Stimulated activated CD8-positive, alpha-beta memory T cell treated with anti-CD3 and anti-CD28 coated beads, Interleukin-4, amount 100 ng/mL, for 4 hours (primary cell): ENCODE measurements at places on chromosomes 4 and X.
A peak's percentile ranks its signal among the peaks of the same experiment; 100 is the strongest.

- DNase-seq = no peak
These were observed 28.9 kb upstream of the OPHN1 start for GRCh38 chrX:68462197-68462596.

GRCh38 chr4:141849367-141849766 lies 213.0 kb downstream of the IL15 start:
- DNase-seq = no peak

GRCh38 chr4:137681081-137681480 lies 148.8 kb upstream of the PCDH18 start:
- DNase-seq = no peak

DNA sequence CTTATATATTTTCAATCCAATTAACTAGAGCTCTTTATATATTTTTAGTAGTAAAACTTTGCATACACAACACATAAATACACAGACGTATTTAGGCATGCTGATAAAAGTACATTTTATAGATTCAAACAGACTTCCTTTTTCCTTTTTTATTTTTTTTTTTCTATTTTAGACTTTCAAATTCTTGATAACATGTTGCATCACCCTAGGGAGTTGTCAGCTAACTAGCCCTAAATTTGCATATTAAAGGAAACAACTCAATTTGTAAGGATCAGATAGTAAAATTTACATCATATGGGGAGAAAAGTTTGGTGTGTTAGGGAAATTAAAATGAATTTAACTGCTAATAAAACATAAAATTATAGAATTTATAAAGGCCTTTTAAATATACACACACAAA lies 47.4 kb upstream of the APOOL start:
- no peak for DNase-seq

- DNase-seq = no peak
These were observed 32.4 kb upstream of the ARX start for GRCh38 chrX:25048178-25048577.

GRCh38 chrX:13761606-13762414 lies 27.3 kb downstream of the OFD1 start:
- DNase-seq = no peak

GRCh38 chr4:63492515-63492914 lies 916.7 kb downstream of the TECRL start:
- no peak for DNase-seq

GRCh38 chr4:101953949-101954348 lies 163.4 kb downstream of the BANK1 start:
- DNase-seq = no peak

DNA sequence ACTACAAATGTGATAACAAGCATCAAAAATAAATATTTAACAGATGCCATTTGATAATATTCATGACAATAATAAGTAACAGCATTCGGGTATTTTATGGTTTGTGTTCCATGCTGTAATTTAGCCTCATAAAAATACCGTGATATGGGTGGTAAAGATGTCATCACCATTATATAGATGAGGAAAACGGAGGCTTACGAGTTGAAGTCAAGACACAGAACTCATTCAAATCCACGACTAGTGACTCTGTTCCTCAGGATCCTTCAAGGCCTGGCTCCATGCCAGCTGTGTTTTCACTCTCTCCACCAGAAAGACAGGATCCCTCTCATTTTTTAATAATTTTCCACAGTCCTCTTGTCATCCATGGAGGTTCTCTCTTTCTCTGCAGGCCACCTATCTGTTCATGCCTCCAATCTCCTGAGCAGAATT lies 94.5 kb downstream of the APBB2 start:
- DNase-seq = no peak

- no peak for DNase-seq
These were observed 40.0 kb downstream of the NELFA start for GRCh38 chr4:1968686-1969295.

- DNase-seq = no peak
These were observed 318.8 kb downstream of the ZNF674 start for GRCh38 chrX:46226422-46226821.

DNA sequence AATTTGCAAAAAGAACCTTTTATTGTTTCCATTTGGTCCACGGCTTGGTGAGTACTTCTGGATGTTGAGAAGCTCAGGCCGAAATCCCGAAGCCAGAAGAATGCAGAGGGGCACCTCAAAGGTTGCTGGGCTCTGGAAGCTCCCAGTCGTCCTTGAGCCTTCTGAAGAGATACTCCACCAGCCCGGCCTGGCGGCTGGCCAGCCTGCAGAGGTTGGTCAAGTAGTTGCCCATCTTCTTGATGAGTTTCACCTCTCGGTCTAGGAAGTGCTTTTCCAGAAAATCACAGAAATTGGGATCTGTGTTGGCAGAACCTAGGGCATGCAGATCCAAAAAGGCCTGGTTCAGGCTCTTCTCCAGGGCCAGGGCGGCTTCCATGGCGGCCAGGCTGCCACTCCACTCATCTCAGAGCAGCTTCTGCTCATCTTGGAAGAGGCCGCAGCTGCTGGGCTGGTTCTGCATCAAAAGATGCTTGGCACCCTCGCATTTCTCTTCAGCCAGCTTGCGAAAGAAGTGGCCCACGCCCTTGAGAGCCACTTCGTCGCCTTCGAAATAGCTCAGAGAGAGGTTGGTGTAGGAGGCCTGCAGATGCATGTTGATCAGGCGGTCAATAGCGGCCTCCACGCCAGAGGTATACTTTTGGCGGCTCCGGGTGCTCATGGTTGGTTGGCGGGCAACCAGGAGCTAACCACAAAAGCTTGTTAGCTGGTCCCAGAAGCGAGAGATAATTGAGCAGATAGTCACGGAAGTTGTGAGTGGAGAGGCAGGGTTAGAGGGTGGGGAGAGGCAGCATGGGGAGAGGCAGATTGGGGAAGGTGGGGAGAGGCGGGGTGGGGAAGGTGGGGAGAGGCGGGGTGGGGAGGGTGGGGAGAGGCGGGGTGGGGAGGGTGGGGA lies 76.5 kb upstream of the TSPAN7 start:
- no peak for DNase-seq

DNA sequence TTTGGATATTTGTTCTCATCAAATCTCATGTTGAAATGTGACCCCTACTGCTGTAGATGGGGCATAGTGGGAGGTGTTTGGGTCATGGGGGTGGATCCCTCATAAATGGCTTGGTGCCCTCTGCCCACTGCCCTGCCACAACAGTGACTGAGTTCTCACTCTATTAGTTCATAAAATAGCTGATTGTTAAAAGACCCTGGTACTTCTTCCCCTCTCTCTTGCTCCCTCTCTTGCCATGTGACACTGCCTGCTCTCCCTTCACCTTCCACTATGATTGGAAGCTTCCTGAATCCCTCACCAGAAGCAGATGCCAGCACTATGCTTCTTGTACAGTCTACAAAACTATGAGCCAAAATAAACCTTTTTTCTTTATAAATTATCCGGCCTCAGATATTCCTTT lies 182.2 kb downstream of the CAMK2D start:
- DNase-seq = no peak

- no peak for DNase-seq
These were observed 33.5 kb downstream of the SGMS2 start for GRCh38 chr4:107858158-107858742.

- peak; percentile 14 for DNase-seq
These were observed 18.2 kb downstream of the MRFAP1 start for GRCh38 chr4:6658597-6659075.

DNA sequence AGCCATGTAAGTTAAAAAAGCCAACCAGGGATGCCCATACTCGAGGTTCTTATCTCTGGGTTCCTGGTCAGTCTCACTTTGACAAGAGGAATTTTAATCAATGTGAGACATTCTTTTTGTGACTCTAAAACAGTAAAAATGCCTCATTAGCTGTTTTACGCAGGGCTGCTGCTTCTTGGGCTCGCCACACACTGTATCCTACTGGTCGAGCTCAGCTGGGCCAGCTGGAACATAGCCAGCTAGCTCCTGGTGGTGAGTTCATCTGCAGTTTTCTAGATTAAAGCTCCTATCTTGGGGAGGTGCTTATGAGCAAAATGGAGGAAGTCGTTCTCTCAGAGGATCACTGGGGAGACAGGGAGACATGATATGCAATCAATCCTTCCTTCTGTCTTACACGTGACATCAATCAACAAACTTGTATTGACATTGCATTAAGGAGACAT lies 55.9 kb upstream of the LEF1 start:
- DNase-seq = no peak

DNA sequence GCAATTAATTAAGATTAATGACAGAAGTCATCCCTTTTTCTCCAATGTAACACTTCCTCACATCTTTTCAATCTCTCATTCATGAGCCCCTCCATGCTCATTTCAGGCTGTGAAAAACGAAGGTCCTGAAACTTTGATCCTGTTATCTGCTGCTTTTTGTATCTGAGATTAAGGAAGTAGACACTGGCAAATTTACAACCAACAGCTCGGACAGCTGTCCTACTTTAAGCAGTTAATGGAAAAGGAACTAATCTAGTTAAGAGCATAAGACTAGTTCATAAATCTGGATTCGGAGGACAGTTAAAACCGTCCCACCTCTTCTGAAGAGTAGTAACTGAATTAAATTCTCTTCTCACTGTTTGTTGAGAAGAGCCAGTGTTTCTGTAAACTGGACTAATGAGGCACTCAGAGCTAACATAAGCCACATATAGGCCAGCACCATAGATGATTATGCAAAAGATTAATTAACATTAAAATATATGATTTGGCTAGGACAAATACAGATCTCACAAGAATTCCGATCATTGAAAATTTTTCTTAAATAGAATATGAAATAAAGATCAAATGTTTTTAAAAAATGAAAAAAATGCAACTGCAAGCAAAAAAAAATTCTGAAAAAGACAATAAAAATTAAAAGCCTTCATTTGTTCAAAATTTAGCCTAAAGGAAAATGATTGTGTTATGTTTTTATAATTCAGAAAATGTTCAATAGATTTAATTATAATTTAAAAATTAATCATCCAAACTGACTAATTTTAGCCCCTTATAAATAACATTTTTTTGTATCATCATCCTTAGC lies 114.4 kb downstream of the ANTXR2 start:
- DNase-seq = no peak

- DNase-seq = no peak
These were observed 274.9 kb downstream of the CPXCR1 start for GRCh38 chrX:89021964-89022363.

DNA sequence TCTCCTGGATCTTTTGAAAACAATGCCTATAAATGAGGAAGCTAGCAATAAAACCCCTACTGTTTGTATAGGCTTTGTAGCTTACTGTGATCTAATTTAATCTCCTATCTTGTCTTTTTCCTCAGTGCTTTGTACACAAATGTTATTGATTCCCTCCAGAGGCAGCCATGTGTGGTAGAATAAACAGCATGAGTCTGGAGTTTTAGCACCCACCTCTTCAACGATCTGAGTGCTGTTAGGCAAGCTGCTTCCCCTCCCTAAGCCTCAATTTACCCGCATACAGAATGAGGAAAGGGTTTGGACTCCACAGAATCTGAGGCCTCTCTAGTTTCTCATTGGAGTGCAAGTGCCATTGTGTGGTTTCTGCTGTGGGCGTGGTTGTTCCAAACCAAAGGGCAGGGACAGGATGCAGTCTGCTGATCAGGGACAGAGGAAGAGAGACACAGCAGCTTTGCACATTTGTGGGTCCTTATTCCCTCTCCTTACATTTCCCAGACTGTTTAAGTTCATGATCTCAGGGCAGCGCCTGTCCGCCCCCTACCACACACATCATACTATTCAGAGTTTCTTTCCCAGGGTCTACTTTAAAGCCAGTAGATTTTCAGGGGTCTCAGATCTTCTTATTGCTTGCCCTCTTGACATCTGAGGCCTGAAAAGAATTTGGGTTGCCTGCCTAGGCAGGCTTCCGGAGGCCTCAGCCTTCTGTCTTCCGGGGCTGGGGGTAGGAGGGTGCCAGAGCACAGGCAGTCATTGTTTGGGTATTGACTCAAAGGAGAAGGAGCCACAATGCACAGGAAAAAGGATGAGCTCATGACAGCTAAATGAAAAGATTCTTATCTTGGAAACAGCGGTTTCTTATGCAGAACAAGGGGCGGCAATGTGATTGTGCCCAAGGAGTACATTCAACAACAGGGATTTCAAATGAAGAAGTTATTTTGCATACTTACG lies 114.9 kb upstream of the TEX13D start:
- no peak for DNase-seq

DNA sequence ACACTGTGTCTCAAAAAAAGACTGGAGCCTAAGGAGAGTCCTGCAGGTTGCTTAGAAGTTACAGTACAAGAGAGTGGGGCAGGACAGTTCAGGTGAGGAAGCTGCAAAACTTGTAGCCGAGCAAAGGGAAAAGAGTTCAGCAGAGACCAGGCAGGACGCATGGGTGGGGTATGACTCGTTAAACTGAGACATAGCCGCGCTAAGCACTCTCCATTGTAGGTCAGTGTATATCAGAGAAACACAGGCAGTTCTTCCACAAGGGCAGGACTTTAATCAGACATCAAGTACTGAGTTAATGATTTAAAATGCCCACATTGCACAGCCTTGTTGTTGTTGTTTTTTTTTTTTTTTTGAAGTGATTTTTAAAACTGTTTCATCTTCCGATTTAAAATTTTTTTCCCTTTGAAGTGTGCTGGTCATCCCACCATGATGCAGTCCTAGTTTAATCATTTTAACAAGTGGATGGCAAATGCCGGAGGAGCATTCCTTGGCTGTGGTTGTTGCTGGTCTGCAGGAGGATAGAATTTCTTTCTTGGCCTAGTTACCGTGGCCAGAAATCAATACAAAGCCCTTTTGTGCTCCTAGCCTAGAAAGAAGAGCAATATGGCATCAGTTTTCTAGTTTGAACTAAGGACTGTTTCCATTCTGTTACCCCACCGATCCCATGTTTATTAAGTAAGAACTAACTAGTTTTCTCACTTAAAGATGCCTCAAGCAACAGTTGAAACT lies 10.3 kb downstream of the LAP3 start:
- no peak for DNase-seq

DNA sequence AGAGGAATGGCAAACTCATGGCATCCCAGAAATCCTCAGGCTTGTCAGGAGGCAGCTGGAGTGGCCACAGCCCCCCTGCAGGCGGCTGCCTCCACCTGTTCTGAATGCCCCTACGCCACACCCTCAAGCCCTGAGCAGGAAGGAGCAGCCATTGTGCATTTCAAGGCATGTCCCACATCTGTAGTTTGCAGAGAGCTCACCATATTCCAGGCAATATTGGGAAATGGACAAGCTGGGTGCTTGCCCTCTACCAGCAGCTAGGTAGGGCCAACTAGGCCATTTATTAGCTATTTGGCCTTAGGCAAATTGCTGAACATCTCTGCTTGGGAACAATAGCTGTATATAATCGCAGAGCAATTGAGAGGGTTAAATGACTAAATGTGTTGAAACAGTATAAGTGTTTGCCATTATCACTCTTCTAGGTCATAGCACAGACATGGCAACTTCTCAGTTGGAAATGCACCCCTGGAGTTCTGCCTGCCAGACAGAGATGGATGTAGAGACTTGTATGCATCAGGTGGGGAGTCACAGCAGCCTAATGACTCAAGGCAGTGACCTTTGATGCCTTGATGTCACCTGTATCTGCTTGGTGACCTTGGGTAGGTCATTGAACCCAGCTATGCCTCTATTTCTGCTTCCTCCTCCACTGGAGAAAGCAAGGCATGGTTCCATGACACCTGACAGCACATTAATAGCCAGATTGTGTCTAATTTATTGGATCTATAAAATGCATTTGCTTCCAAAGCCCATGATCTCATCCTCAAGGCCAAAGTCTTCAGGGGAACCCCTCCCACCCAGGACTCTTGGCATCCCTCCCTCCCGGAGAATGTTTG lies 52.8 kb downstream of the FHDC1 start:
- DNase-seq = no peak
